ENCODE measurements at places on chromosomes 3 and 15.

GRCh38 chr3:190566043-190566933 lies 52.4 kb downstream of the IL1RAP start:
- DNase-seq, result no peak

DNA sequence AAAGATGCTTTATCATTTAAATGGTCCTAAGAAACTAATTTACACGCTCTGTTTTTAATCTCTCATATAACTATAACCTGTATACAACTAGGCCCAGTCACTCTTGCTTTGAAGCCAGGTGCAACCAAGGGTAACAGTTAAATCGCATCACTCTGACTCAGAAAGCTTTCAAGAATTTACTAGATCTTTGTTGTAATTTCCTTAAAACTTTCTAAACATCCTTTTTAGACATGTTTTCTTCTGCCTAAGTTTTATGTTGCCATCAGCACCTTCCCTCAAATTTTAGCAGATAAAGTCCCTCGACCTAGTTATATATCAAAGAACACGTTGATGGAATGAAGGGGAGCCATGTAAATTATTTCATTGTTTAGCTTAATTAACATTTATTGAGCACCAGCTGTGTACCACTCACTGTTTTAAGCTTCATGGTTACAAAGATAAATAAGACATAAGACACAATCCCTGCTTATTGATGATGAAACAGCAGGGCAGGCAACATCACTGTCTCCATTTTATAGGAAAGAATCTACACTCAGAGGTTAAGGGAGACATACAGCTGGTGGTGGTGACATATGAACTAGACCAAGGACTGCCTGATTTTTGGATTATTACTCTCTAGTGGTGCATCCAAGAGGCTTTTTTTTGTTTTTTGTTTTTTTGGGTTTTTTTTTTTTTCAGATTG lies 101.0 kb downstream of the CD200R1L start:
- no peak for DNase-seq

- no peak for DNase-seq
These were observed 152.8 kb downstream of the KCNAB1 start for GRCh38 chr3:156273111-156273694.

- no peak for DNase-seq
These were observed 83.6 kb downstream of the NCEH1 start for GRCh38 chr3:172627057-172627809.

DNA sequence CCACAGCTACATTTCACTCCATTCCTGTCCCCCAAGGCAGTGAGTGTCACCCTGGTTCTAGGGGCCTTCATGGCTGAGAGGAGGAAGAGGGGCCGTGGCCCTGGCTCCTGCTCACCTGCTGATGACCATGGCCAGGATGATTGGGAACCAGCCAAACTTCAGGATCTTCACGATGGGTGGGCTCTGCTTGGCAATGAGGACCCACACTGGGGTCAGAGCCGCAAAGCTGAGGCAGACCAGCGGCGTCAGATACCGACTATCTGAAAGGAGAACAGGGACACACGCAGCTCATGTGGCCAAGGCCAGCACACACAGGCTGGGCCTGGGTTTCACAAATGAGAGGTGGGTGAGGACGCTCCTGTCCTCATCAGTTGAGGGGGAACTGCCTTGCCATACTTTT lies 47.6 kb downstream of the ROPN1B start:
- no peak for DNase-seq

DNA sequence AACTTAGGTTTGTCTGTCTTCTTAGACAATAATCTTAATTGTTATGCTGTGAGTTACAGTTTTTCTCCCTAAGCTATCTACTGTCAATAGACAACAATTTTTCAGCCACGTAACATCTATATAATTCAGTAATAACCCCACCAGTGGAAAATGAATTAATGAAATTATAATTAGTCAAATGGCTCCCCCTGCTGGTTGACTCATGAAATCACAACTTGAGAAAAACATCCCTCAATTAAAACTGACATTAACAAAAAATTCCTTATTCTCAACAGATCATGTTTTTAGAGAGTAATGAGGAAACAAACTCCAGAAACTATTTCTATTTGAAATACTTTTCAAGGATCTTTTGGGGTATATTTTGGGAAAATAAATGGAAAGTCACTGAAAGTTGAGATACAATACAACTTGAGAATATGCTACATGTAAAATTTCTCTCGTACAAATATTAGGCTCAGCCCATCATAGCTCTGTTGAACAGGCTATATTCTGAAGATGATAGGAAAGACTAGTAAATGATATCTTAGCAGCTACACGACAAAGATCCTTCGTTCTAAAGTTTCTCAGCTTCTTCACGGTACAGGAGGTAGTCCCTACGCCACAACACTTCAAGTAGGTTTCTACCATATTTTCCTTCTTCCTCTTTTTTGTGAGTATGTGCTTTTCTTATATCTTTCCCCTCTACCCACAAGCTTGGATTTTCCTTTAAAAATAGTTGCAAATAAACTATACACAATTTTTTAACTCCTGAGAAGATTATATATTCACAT lies 20.7 kb downstream of the PPP1R2 start:
- DNase-seq, result no peak

DNA sequence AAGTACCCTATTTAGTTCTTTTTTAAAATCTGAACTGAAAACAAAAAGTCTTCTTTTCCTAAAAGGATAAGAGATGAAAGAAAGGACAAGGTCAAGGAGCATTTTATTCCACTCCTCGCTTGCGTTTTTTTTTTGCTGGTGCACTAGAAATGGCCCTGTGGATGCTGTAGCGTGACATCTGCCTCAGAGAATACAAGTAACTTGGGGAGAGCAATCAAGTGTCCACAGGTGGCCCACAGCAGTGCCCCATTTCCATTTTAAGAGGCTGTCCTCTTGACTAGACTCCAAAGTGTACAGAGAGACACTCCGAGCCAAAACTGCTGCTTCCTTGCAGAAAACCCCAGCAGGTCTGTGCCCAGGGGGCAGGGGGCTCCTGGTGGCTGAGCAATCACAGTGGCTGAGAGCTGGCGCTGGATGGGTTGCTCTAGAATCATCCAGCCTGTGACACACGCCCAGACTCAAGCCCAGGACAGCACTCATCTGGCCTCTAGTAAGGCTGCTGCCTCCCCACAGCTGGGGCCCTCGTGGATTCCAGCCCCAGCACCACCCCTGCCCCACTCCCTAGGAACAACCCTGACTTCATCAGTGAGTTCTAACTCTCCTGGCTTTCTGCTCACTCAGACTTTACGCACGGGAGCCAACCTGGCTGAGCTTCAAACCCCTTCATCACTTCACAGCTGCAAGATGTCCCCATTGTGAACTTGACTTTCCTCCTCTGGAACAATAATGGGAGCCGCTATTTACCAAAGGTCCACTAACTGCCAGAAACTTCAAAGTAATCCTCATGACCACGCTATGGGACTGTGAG lies 71.1 kb upstream of the SPATA12 start:
- no peak for DNase-seq

Measured in effector memory CD4-positive, alpha-beta T cell (primary cell).